Natural killer cell (primary cell): ENCODE measurements at places on chromosomes 5 and 9.

- H3K27ac ChIP-seq = no peak overlapping the region
- H3K36me3 ChIP-seq = peaks cover 14% of the 10 kb centered on the region
- H3K4me1 ChIP-seq = no peaks in the 10 kb centered on the region
- no peak overlapping the region for H3K4me3 ChIP-seq
- DNase-seq = no peak
- H3K27me3 ChIP-seq = no peaks in the 10 kb centered on the region
Observed at GRCh38 chr9:128637656-128638055, 19.0 kb downstream of the DYNC2I2 start.

GRCh38 chr5:167658889-167659288 lies 632.6 kb upstream of the WWC1 start:
- H3K4me3 ChIP-seq = no peak overlapping the region
- DNase-seq = no peak
- no peaks in the 10 kb centered on the region for H3K36me3 ChIP-seq
- H3K27ac ChIP-seq = no peak overlapping the region
- no peaks in the 10 kb centered on the region for H3K27me3 ChIP-seq
- no peaks in the 10 kb centered on the region for H3K4me1 ChIP-seq

DNA sequence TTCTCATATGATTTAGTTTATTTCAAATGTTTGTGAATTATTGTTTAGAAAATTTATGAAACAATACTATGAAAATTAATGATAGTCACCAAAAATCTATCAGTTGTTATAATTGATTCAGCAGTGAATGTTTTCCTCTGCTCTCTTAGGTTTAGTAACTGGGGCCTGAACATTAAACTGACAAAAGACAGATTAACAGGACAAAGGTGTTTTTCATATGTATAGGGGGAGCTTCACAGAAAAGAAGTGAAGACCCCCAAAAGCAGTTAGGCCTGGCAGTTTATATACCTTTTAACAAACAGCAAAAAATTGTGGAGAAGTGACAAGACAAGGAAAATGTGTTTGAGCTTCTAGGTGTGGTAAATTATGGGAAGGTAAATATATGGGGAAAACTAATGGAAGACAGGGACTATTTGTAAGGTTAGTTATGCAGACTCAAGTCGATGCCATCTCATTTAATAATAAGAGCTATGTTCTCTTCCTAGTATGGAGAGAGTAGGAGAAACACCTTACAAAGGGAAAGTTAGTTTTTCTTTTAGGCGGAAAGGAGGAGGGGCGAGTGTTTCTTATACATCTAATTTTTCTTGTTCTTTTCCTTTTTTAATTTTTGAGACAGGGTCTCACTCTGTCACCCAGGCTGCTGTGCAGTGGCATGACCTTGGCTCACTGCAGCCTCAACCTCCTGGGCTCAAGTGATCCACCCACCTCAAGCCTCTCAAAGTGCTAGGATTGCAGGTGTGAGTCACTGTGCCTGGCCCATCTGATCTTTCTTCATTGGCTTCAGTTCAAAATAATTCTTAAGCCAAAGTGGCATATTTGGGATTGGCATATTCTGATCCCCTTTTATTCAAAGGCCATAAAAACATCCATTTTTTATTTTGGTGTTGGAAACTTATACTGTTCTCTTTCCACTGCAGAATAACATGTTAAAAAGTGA lies 77.8 kb downstream of the C9orf153 start:
- H3K36me3 ChIP-seq = no peaks in the 10 kb centered on the region
- no peak overlapping the region for H3K27ac ChIP-seq
- H3K27me3 ChIP-seq = no peaks in the 10 kb centered on the region
- no peak overlapping the region for H3K4me3 ChIP-seq

GRCh38 chr9:116449949-116450348 lies 237.2 kb upstream of the TRIM32 start:
- no peaks in the 10 kb centered on the region for H3K4me1 ChIP-seq
- H3K27ac ChIP-seq = no peak overlapping the region

DNA sequence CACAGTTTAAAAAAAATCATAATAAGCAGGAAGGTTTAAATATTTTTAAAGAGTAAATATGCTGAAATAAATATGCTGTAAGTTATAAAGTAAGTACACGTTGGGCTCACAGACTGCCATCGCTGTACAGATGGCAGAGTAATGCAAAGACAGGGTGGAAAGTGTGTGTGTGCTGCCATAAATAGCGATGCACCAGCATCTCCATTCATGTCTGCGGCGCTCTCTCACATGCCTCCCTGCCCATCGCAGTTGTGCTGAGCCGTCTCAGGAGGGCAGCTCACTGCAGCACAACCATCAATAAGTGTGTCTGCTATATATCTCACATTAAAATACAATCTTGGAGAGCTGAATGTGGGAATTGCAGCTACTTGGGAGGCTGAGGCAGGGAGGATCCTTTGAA lies 14.3 kb downstream of the MOCS2 start:
- no peaks in the 10 kb centered on the region for H3K4me1 ChIP-seq
- no peaks in the 10 kb centered on the region for H3K27me3 ChIP-seq
- H3K36me3 ChIP-seq = peaks cover 36% of the 10 kb centered on the region
- no peak for DNase-seq
- H3K4me3 ChIP-seq = no peak overlapping the region

DNA sequence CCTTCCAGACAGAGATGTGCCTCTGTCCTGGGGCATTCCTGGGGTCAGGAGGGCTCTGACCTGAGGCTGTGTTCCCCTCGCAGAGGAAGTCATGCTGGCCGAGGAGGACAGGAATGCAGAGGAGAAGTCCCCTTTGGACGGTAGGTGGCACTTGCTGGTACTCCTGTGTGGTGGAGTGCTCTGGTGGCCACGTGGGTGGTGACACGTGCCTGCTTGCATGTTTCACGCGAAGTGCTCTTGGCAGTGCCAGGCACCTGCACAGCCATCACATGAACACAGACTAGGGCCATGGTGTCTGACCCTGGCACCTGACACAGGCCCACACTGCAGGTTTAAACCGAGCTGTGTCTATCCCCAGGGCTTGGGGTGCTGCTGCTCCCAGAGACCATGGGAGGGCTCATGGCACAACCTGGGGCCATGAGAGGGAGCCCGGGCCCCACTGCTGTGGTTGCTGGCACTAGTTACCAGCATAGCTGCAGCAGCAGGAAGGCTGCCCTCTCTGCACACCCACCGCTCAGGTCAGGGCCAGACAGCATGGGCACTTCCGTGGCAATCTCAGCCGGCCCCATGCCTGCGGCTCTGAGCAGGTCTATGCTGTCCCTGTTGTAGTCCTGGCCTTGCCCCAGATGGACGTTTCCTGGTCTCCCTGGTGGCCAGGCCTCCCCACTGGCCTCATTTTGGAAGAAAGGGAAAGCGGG lies 79.3 kb downstream of the CACNA1B start:
- no peak overlapping the region for H3K4me3 ChIP-seq
- no peak overlapping the region for H3K27ac ChIP-seq
- no peak for DNase-seq
- H3K4me1 ChIP-seq = no peaks in the 10 kb centered on the region
- H3K27me3 ChIP-seq = no peaks in the 10 kb centered on the region

GRCh38 chr5:169116961-169117461 lies 183.9 kb downstream of the SLIT3 start:
- H3K27me3 ChIP-seq = no peaks in the 10 kb centered on the region
- no peak overlapping the region for H3K27ac ChIP-seq
- no peaks in the 10 kb centered on the region for H3K36me3 ChIP-seq
- no peaks in the 10 kb centered on the region for H3K4me1 ChIP-seq
- no peak overlapping the region for H3K4me3 ChIP-seq
- no peak for DNase-seq

- H3K27ac ChIP-seq = no peak overlapping the region
- peaks cover 42% of the 10 kb centered on the region for H3K36me3 ChIP-seq
- DNase-seq = no peak
- no peaks in the 10 kb centered on the region for H3K27me3 ChIP-seq
Observed at GRCh38 chr5:143040622-143041021, 270.4 kb downstream of the ARHGAP26 start.

- H3K27ac ChIP-seq = no peak overlapping the region
- no peaks in the 10 kb centered on the region for H3K27me3 ChIP-seq
- H3K4me1 ChIP-seq = peaks cover 15% of the 10 kb centered on the region
- H3K4me3 ChIP-seq = no peak overlapping the region
- no peaks in the 10 kb centered on the region for H3K36me3 ChIP-seq
- DNase-seq = no peak
Observed at GRCh38 chr9:68998385-68998784, 15.5 kb downstream of the PRKACG start.

GRCh38 chr5:125005266-125005665 lies 258.8 kb upstream of the ZNF608 start:
- peaks cover 8% of the 10 kb centered on the region for H3K4me1 ChIP-seq
- DNase-seq = no peak
- no peak overlapping the region for H3K4me3 ChIP-seq
- H3K27ac ChIP-seq = no peak overlapping the region

- H3K4me3 ChIP-seq = no peak overlapping the region
- no peak overlapping the region for H3K27ac ChIP-seq
- H3K27me3 ChIP-seq = no peaks in the 10 kb centered on the region
- DNase-seq = no peak
- H3K4me1 ChIP-seq = no peaks in the 10 kb centered on the region
- no peaks in the 10 kb centered on the region for H3K36me3 ChIP-seq
Observed at GRCh38 chr5:128494516-128494915, 43.5 kb downstream of the FBN2 start.

DNA sequence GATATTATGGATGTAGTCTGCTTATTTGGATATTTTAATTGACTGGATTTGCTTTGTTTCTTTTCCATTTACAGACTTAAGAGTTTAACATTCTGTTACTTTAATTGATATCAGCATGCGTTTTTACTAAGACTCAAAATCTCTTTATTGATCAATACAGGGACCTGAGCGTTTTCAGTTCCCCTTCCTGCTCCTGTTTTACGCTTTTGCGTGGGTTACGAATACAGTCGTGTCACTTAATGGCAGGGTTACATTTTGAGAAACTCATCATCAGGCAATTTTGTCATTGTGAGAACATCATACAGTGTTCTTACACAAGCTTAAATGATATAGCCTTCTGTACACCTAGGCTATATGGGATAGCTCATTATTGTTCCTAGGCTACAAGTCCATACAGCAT lies 65.2 kb downstream of the PBX3 start:
- no peak overlapping the region for H3K4me3 ChIP-seq
- H3K36me3 ChIP-seq = no peaks in the 10 kb centered on the region
- H3K27me3 ChIP-seq = no peaks in the 10 kb centered on the region
- H3K27ac ChIP-seq = no peak overlapping the region

GRCh38 chr9:700365-701282 lies 140.9 kb upstream of the DMRT1 start:
- H3K36me3 ChIP-seq = no peaks in the 10 kb centered on the region
- H3K4me1 ChIP-seq = no peaks in the 10 kb centered on the region
- no peak overlapping the region for H3K4me3 ChIP-seq

DNA sequence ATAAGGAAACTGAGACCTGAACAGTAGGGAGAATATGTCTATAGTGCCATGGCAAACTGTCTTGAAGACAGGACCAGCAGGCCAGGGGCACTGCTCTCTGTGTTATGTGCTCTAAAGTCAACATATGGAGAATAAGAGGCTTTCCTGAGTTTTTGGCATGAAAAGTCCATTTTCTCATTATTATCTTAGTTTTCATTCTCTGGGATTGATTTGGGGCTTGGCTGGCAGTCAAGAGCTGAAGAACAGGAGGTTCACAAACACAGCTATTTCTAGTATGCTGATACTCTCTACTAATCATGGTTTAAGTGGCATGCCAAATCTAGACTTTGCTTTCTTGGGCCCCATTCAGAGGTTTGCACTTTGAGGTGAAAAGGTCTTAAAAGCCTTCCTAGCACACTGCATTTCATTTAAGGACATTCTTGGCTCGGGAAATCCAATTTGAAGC lies 404.4 kb downstream of the ZNF608 start:
- no peak for DNase-seq
- H3K27ac ChIP-seq = no peak overlapping the region
- H3K4me1 ChIP-seq = no peaks in the 10 kb centered on the region
- no peak overlapping the region for H3K4me3 ChIP-seq
- no peaks in the 10 kb centered on the region for H3K36me3 ChIP-seq

- no peak overlapping the region for H3K27ac ChIP-seq
- no peaks in the 10 kb centered on the region for H3K4me1 ChIP-seq
- DNase-seq = no peak
- H3K36me3 ChIP-seq = no peaks in the 10 kb centered on the region
- H3K27me3 ChIP-seq = no peaks in the 10 kb centered on the region
- no peak overlapping the region for H3K4me3 ChIP-seq
Observed at GRCh38 chr9:82209797-82210470, 221.4 kb downstream of the SPATA31D1 start.

- H3K4me3 ChIP-seq = no peak overlapping the region
- DNase-seq = no peak
- H3K27me3 ChIP-seq = no peaks in the 10 kb centered on the region
Observed at GRCh38 chr9:100486479-100487176, 13.7 kb downstream of the TMEFF1 start.

GRCh38 chr5:57468481-57469163 lies 14.0 kb downstream of the ACTBL2 start:
- H3K4me1 ChIP-seq = no peaks in the 10 kb centered on the region
- H3K27me3 ChIP-seq = no peaks in the 10 kb centered on the region
- DNase-seq = no peak

DNA sequence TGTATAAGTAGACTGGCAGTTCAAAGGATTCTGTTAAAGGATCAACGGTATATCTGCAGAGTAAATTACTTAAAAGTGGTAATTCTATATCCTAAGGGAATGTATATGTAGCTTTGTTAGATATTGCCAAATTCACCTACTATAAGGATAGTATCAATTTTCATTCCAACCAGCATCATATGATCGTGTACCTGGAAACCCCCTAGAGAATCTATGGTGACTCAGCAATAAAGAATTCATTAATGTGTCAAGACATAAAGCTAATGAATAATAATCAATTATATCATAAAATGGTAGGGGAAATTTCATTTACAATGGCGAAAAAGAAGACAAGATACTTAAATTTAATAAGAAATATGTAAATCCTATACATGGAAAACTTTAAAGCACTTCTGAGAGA lies 234.1 kb upstream of the ACTBL2 start:
- H3K4me3 ChIP-seq = no peak overlapping the region
- H3K27me3 ChIP-seq = no peaks in the 10 kb centered on the region
- no peaks in the 10 kb centered on the region for H3K36me3 ChIP-seq

DNA sequence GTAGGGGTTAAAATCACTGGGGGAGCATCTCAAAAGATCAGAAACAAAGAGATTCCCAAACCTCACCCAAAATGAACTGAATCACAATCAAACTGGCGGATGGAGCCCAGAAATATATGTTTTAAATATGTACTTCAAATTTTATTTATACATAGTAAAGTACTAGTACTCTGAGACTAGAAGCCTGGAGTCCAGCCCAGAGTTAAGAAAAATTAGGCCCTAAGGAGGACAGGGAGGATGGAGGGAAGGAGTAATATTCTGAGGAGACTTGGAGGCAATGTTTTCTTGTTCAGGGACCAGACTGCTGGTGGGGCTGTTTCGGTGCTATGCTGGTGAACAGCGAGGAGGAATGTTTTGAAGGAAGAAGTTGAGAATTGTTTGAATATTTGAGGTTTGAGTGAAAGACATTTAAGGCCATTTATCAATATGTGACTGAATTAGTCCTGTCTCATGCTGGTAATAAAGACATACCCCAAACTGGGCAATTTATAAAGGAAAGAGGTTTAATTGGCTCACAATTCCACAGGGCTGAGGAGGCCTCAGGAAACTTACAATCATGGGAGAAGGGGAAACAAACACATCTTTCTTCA lies 552.4 kb upstream of the DAB2 start:
- no peaks in the 10 kb centered on the region for H3K4me1 ChIP-seq
- DNase-seq = no peak
- H3K27ac ChIP-seq = no peak overlapping the region
- H3K36me3 ChIP-seq = no peaks in the 10 kb centered on the region
